ENCODE measurements at places on chromosomes 13 and 19.
A peak's percentile ranks its signal among the peaks of the same experiment; 100 is the strongest.

- no peak for DNase-seq
These were observed 18.0 kb downstream of the CATSPERD start for GRCh38 chr19:5738423-5738822.

- no peak for DNase-seq
These were observed 16.8 kb upstream of the COMP start for GRCh38 chr19:18807861-18808331.

- no peak for DNase-seq
These were observed 965 bp downstream of the TTC9B start for GRCh38 chr19:40217027-40217810.

DNA sequence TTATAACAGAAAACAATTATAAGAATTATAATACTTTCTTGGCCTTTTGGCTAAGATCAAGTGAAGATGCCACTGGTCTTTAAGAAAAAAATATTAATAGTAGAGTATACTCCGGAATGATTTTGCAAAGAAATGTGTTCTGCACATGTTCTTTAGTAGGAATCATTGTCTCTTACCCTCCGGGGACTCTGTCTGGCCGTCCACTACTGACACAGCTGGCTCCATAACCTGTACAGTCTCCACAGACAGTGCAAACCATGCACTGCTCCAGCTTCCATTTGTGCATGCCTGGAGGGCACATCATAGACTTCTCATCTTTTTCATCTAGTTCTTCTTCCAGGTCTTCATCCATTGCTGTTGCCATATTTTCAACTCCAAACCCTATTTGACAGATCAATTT is 75.9 kb downstream of the MYCBP2 start:
- DNase-seq = no peak

DNA sequence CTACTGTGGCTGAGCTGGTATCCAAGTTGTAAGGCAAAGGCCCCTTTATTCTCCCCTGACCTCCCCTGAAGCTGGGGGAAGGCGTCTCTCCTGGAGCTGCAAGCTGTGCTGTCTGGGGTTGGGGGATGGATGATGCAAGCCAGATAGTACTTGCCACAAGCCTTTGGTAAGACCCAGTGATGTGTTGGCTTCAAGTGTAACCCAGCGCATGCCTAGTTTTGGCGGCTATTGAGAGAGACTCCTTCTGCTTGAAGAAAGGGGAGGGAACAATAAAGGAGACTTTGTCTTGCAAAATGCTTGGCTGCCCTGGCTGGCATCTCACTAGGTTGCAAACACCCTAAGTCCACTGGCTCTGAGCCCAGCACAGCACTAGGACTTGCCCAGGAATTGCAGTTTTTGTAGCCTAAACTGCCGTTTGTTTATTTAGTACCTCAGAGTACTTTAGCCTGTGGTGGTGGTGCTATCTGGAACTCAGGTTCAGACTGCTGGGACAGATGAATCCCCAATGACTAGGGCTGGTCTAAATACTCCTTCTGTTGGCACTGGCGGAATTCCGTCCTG is 108.2 kb downstream of the TNFSF13B start:
- DNase-seq = no peak

GRCh38 chr19:49786376-49786820 is 19.6 kb downstream of the AP2A1 start:
- DNase-seq = no peak

DNA sequence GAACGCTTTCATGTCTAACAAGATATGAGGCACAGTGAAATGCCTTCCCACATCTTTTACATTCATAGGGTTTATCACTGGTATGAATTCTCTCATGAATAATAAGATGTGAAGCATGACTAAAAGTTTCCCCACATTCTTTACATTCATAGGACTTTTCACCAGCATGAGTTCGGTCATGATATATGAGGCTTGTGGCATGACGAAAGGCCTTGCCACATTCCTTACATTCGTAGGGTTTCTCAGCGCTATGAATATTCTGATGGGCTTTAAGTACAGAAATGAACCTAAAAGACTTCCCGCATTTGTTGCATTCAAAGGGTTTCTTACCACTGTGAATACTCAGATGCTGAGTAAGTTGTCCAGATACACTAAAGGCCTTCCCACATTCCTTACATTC is 21.3 kb downstream of the ZNF607 start:
- no peak for DNase-seq

GRCh38 chr13:75485286-75486062 is 3.5 kb upstream of the TBC1D4 start:
- DNase-seq = no peak

DNA sequence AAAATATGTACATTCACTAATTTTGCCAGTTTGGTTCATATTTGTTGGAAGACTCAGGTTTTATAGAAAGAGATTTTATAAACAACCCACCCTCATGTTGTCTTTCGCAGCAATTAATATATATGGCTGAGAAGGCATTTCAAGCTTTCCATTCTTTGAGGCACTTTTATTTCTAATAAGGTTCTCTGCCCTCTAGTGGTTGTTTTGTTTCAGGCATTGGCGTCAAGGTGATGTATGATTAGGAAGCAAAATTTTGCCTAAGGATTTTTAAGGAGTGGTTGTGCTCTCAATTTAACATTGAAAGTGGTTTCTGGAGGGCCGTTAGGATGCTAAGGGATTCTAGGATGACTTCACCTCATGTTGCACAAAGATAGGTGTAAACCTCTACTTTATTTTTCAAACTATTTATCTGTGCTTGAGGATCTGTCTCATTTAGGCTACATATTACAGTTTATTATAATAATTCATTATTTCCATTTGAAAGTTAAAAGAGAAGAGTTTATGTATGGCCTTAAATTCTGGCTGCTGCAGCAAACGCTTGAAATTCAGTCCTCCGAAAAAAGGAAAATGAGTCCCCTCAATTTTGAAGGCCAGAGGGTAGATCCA is 35.9 kb downstream of the OXGR1 start:
- no peak for DNase-seq

DNA sequence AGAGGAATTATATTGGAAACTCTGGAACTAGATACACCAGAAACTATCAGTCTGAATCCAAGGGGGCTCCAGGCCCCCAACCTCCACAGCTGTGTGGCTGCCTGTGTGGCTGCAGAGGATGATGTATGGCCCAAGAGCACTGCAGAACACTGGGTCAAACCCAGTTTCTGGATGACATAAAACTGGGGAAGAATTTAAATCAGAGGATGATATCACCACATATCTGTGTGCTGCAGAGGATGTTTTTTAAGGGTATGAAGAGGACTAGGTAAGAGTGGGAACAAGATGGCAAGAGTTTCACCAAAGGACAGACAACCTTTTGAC is 226.4 kb downstream of the SUCLA2 start:
- no peak for DNase-seq

- no peak for DNase-seq
These were observed 4.4 kb downstream of the CILP2 start for GRCh38 chr19:19542507-19542906.

- DNase-seq = no peak
These were observed at the start of gene TMPRSS9 for GRCh38 chr19:2359992-2360685. Gene TMPRSS9, plus strand, starts transcription at chr19:2360265. Its CDS starts 29,521 bp downstream, at chr19:2389786.

- no peak for DNase-seq
These were observed 335.5 kb downstream of the FOXO1 start for GRCh38 chr13:40330950-40331349.

GRCh38 chr19:44689290-44690130 is 9.4 kb upstream of the CEACAM16 start:
- DNase-seq = peak; percentile 64

GRCh38 chr19:46785054-46785979 is 3.1 kb downstream of the SLC1A5 start:
- DNase-seq = no peak

DNA sequence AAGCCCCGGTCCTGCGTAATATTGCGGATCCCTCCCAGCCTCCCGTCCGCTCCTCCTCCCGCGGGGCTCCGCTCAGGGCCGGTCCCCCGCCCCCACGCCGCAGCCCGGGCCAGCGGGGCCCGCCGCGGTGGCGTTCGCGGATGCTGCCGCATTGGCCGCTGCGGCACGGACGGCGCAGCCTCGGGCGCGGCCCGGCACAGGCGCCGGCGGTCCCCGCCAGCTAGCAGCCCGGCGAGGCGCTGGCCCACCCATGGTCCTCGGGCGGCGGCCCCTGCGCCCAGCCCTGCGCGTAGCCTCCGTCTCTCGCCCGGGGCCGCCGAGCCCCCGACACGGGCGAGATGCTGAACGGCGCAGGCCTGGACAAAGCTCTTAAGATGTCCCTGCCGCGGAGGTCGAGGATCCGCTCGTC is at the start of gene ATP8A2:
TSS of gene ATP8A2 (plus strand) at position 100 of the 409 bp plus-strand sequence. CDS start at position 339, 239 bp downstream.
- DNase-seq = no peak

DNA sequence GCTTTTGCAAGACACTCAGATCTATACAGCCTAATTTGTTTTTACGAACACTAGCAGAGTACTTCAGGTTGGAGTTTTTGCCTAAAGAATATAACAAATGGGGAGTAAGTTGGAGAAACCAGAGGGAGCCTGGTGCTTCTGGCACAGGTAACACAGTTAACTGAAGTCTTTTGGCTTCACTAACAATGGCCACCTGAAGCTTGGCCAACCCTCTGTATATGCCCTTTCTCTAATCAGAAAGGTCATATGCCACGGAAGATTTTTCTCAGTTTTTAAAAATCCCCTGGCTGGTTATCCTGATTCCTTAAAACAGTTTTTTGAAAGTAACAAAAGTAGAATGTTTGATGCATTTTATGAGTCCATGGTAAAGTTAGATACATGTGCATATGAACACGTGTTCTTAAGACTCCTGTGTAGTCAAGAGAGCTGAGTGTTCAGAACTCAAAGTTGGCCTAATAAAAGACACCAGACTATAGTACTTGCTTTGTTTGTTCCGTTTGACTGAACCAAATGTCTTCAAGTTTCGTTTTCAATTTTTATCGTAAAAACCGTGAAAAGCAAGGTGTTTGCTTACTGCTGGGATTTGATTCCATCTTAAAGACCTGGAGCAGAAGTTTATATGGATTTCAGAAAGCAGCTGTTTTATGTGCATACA is 137.5 kb downstream of the KCNRG start:
- no peak for DNase-seq

- no peak for DNase-seq
These were observed 205.4 kb downstream of the PDS5B start for GRCh38 chr13:32791545-32792172.

DNA sequence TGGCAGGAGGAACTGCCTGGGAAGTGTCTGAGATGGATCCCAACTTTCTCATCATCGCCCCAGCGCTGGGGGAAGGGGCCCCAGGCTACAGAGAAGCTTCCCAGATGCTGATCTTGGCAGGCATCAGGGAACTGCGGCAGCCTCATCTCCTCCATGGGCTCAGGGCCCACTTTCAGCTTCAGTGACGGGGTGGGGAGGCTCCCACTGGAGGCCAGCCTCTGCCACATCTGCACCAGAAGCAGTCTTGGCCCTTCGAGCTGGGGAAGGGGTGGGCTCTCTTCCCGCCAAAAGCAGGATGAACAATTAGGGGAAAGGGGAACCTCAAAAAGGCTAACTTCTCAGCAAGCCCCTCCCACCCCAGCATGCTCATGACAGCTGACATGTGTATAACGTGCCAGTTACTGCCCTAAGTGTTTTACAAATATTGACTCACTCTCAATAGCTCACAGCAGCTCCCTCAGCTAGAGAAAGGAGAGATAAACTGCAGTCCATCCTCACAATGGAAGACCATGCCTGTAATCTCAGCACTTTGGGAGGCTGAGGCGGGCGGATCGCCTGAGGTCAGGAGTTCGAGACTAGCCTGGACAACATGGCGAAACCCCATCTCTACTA is 7.1 kb upstream of the S1PR2 start:
- DNase-seq = no peak

DNA sequence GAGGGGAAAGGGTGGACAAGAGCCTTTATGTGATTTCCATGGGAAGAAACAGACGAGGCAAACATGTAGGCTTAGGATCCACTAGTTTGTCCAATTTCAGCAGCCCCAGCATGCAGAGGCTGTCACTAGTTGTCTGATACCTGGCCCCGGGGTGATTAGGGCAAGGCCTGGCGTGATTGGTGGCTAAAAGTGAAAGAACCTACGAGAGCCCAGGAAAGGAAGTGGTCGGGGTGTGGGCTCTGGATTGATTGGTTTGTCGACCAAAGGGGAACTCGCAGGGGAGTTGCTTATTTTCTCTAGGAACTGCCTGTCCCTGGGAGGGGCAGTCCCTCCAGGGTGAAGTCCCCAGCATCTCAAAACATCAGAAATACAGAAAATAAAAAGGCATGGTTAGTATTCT is 64.2 kb upstream of the UQCRFS1 start:
- peak; percentile 68 for DNase-seq

DNA sequence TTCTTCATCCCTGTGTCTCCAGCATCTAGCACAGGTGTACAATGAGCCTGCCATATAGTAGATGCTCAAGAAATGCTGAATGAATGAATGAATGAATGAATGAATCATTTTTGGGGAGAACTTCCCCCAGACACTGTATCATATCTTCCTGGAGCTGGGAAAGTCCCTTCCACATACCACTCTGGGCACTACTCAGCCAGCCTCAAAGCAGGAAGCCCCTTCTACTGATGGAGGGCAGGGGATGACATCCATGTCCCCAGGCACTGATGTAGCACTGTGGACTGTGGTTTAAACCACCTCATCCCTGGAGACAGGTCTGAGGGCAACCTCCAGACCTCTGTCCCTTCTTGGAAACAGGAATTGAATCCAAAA is 4.8 kb downstream of the GNA15 start:
- DNase-seq = no peak

GRCh38 chr19:52270266-52270885 is 989 bp downstream of the ZNF766 start:
- DNase-seq = no peak

DNA sequence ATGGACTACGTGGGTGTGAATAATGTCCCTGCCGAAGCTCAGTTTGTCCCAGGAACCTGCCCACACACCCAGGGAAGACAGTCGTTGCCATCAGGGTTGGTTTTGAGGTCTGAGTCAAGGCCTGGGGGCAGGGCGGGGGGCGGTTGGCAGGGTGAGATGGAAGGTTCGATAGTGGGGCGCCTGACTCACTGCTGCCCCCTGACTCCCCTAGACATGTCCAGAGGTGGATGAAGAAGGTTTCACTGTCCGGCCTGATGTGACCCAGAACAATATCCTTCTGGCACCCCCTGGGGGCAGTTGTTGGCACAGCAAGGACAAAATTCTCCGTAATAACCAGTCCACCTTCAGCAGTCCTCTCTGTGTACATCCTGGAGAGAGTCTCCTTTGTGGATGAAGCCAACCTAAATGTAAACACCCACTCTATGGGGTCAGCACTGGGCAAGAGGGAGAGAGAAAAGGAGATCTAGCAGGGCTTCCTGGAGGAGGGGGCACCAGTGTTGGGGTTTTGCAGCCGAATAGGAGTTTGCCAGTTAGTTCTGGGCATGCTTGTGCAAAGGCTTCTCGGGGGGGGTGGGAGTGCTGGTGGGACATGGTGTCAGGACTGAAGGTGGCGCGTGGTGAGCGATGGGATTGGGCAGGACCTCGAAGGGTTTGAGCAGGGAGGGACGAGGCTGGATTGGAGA is 19.6 kb upstream of the B3GNT3 start:
- peak; percentile 28 for DNase-seq

GRCh38 chr19:29887442-29887855 is 54.6 kb upstream of the URI1 start:
- no peak for DNase-seq

- no peak for DNase-seq
These were observed 132.2 kb downstream of the DLEU7 start for GRCh38 chr13:50711131-50711815.
